Stomach (tissue), 19 donors: ENCODE measurements at places on chromosomes 16 and 17.
A peak's percentile ranks its signal among the peaks of the same experiment; 100 is the strongest.

DNA sequence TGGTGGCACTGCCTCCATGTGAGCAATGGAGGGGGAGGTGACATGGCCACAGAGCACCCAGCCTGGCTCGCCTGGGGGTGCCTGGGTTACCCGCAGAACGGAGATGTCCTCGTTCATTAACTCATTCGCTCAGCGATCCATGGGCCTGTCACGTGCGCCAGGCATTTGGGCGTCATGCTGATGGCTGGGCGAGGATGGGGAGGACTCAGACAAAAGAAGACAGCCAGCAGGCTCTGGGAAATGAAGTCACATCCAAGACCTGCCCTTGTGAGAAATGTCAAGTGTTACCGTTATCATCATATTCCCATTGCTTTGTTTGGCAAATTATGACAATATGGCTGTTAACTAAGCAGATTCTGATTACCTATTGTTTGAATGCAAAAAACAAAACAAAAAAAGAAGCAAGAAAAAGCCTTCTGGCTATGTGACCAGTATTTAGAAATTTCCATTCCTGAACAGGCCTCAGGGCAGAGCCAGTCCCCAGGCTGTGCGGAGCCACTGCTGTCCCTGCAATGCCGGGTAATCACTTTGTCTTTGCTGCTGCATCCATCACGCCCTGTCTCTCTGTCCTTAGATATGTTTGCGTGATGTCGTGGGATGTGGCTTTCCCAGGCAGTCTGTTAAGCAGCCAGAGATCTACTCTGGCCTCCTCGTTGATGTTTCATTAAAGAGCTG is 57.9 kb downstream of the CMIP start:
- no peak for DNase-seq

DNA sequence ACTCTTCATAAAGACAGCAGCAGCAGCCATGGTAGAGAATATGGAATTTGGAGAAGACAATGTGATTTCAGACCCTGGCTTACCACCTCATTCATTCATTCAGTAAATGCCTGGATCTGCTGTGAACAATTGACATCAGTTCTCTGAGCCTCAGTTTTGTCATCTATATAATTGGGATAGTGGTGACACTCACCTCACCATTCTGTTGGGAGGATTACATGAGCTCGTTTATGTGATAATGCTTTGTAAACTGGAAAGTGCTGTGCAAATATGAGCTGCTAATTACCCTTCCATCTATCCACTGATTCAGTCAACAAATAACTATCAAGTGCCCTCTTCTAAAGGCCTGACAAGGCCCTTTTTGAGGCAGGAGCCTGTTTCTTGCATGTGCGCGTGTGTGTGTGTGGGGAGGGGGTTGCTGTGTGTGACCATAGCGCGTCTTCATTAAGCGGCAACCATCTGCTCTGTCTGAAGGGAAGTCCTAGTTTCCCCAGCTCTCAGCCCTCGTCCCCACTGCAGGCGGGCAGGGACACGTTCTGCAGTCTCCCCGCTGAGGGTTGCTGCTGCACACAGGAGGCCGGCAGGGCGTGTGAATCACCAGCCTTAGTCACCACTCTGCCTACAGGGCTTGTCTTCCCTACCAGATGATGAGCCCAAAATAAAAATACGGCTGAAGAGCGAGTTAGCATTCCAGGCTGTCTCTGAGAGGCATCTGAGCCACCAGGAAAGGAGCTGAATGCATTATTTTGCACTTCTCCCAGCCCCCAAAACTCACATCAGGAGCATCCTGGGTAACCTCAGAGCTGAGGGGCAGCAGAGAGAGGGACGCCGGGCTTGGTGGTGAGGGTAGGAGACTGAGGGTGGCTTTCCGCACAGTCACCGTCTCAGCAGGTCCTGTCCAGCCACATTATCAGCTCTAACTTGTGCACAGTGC is 19.9 kb downstream of the ARL4D start:
- DNase-seq: no peak

DNA sequence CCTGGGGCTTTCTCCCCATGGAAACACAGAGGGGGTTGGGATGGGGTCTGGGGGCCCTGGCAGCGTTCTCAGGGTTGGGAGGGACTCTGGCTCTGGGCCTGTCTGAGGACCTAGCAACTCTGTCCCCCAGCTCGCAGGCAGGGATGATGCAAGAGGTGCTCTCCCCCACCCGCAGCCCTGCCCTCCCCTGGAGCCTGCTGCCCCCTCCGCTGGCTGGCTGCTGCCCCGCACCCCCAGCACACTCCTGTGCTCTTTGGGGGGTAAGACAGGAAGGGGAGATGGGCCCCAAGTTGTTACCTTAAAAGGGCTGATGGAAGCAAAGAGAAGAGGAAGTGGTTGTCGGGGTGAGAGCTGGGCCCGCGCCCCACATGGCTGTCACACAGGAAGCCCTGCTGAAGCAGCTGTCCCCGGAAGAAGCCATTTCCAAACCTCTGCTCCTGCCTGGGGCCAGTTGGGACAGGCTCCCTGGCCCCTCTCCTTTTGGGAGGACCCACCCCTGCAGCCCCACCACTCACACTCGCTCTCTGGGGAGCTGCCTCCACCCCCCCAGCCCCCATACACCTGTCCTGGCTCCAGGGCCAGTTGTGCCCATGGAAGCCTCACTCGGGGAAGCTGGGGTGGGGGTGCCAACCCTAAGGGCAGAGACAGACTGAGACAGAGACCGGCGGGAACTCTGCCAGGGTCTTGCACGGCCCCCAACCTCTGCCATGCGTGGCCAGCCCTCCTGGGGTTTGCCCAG is 2.5 kb downstream of the CORO1A start:
- peak; percentile 63 for DNase-seq

- DNase-seq: no peak
These were observed 27.6 kb downstream of the ELAC2 start for GRCh38 chr17:12990041-12990808.

DNA sequence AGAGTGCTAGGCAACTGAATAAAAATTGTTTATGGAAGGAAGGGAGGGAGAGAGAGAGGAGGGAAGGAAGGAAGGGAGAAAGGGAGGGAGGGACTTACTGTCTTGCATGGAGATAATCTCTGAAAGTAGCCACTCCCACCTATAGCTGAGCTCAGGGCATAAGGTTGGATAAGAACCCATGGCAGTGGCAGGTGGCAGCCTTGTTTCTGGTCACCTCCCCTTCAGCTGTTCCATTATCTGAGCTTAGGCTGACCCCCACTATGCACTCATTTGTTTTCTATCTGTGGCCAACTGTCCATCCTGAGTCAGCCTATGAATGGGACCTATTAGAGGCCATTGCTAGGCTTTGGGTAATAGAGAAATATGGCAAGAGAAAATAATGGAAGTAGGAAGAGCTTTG is 25.3 kb upstream of the MTMR4 start:
- no peak for DNase-seq

DNA sequence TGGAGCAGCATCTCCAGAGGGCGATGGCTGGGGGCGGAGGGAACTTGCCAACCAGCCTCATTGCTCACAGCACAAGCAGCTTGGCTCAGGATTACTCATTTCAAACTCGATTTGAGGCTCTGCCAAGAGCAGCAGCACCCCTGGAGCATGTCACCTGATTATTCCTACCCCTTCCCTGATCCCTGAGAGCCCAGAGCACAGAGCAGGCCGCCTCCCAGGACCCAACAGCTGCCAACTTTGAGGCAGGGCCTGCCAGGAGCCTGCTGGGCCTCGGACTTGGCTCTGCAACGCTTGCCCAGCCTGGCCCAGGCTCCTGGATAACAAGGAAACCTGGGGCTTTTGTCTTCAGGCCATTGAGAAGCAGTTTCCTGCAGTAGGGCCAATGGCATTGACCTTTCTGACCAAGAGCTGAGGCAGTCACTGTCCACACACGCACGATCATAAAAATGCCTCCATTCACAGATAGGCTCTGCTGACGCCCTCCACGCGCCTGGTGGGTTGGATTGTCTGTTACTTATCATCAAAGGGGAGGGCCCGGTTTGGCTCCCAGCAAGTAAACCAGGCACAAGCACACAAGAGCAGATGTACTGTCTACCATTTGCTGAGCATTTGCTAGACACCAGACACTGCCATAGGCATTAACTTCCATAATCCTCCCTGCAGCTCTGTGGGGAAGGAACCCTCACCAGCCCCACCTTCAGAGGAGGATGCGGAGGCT is 406.6 kb upstream of the EEF2KMT start:
- DNase-seq: peak; percentile 44

- no peak for DNase-seq
These were observed 50.4 kb upstream of the ERN1 start for GRCh38 chr17:64180089-64181073.

DNA sequence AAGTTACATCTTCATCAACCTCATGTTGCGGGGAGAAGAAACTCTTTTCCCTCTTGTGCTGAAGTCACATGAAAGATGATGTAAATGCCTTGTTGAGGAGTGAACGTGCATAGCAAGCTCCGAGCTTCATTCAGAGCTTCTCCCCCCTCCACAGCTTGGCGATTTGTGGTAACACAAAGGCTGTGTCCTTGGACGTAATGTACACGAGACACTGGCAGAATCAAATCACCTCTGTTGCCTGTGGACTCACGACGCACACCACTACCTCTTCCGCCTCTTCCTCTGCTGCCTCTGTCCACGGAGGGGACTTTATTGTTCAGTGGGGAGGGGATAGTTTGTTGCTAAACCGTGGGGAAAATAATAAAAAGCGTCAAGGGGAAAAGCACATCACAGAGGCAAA is 54.9 kb upstream of the CHMP6 start:
- no peak for DNase-seq

DNA sequence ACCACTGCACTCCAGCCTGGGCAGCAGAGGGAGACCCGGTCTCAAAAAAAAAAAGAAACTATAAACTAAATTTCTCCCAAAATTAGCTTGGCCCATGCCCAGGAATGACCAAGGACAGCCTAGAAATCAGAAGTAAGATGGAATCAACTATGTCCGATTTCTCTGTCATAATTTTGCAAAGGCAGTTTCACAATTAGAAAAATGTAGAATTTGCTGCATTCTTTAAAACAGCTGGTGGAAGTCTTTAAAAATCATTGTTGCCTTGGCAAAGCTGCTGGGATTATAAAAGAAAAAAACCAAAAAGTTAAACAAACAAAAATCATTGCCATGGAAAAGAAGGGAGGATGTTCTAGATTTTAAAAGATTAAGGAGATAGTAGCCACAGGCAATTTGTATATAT is 32.4 kb downstream of the WWP2 start:
- DNase-seq: no peak

- DNase-seq: no peak
These were observed 269.0 kb downstream of the WWOX start for GRCh38 chr16:78368121-78369102.

DNA sequence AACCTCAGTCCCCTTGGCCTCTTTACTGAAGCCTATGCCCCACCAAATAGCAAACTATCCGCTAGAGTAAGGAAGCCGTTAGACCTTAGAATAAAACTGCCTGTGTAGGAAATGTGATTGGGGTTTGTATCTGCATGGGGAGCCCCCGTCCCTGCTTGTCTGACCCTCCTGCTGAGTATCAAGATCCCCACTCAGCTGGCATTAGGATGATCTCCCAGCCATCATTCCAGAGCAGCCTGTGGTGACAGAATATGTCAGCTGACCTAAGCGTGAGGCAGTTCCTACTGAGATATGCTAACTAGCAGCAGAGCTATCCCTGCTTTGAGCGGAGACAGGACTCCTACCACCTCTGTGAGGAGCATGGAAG is 645 bp upstream of the GFOD2 start:
- peak; percentile 53 for DNase-seq

DNA sequence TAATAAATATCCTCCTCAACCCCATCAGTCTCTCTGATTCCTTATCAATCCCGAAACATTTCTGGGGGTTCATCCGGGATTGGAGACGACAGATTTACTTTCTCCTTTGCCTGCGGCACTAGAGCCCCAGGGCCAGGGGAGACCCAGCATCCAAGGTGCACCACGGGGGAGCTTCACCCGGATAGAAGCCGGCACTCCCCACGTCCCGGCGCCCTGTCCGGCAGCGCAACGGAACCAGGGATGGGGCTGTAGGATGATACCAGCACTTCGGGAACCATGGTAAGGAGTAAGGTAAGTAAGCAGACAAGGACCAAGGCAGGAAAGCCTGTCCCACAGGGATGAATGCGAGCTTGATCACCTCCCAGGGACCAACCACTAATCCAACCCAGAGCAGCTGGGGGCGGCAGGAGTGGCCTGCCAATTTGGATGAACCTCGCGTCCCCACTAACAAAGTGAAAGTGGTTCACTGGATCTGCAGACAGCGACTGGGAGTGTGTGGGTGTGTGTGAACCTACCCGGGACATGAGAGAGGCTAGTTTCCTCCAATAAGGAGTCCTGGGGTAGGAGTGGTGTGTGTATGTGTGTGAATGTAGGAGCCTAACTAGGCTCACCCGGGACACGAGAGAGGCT is 11.9 kb downstream of the POLR3K start:
- DNase-seq: no peak

DNA sequence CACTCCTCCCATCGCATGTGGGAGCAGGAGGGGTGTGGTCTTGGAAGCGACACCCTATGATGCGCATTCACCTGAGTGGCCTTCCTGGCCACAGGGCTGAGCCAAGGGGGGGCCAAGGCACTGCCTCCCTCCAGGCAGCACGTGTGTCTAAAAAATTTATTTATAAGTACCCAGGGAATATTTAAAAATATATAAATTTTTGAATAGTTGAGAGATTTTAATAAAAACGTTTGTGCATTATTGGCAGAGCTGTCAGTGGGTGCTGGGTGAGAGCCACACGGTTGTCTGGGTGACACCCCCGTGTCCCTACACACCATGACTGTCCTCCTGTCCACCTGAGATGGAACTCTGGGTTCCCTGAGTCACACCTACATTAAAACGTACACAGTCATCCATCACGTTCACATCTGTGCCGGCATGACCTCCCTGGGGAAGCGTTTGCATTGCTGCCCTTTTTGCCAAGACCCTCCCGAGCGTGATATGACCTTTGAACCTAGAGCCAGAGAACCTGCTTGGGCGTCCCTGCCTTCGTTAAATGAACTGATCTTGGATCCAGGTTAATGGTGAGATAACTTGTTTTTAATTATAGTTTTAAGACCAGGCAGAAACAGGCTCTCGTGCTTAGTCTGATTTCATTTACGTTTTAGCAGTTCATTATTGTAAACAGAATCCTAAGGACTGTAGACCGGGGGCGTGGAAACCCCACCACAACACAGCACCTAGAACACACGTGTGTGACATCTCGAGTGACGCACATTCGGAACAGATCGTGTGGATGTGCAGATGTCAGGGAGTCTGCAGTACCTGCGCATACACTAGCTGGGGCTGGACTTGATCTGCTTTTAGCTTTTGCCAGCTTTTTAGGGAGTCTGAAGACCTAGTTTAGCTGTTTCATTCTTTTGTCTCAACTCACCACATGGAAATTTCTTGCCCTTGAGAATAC is 192.8 kb upstream of the CHMP6 start:
- DNase-seq: no peak

GRCh38 chr16:63326736-63327339 is 1290.6 kb upstream of the CDH8 start:
- no peak for DNase-seq

- no peak for DNase-seq
These were observed 121.1 kb downstream of the CPPED1 start for GRCh38 chr16:12682432-12683165.

GRCh38 chr16:79005096-79005495 is 595.4 kb downstream of the MAF start:
- DNase-seq: no peak

GRCh38 chr17:5869041-5869745 is 201.0 kb upstream of the WSCD1 start:
- no peak for DNase-seq

- DNase-seq: no peak
These were observed 55.8 kb downstream of the RNF213 start for GRCh38 chr17:80316431-80316830.

- DNase-seq: no peak
These were observed 216.5 kb downstream of the NTN1 start for GRCh38 chr17:9237661-9238301.
